ENCODE measurements at places on chromosomes 6 and 20.

DNA sequence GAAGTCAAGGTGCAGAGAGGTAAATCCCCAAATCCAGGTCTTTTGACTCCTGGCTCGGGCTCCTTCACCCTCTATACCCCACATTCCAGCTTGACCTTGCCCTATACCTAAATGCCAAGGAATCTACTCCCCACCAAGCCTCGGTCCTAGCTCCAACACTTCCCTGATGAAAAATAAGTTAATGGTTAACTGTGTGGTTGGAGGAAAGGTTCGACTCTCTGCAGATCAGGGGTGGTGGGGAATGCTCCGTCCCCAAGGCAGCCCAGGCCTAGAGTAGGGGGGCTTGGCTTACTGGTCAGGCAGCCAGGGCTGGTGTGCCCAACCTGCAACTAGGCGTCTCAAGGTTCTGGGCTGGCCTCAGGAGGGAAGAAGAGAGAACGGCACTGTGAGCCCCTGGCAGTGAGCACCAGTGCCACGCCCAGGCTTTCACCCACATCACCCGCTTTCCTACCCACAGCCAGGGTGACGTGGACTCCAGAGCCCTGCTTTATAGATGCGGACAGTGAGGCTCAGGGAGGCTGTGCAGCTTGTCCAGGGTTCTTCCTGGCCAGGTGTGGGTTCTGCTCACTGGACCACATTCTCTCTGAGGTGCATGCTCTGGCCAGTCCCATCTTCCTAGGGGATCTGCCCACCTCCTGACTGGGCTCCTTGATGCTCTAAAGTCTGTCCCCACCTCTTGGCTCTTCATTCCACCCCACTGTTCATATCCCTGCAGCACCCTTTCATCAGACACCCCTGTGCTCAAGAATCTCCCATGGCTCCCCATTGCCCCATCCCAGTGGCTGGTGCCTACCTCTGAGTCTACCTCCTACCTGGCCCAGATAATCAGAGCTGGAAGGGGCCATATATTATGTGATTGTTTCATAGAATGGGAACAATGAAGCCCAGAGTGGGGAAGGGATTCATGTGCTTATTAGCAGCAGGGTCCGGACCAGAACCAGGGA lies 8.2 kb downstream of the SPDEF start:
- DNase-seq, result no peak

DNA sequence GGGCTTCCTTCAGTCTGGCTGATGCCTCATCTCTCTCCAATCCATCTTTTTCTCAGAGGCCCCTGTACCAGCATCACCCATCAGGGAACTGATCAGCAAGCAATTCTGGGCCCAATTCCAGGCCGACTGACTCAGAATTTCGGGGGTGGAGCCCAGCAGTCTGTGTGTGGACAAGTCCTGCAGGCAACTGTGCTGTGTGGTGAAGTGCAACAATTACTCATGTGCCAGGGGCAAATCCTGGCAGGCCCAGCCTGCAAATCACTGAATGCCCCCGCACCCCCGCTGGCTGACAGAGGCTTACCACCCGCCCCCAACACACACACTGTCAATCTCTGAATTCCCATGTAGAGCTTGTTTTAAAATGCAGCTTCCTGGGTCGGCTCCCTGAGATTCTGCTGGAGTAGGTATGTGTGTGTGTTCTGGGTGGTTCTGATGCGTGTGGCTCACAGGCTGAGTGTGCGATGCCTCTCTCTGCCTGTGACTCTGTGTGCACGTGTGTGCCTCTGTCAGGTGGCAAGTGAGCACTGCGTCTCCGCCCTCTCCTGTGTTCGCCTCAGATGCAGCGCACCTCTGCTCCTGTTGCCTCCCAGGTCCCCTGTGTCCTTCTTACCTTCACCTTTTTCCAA lies 45.4 kb downstream of the SSR1 start:
- DNase-seq, result no peak

DNA sequence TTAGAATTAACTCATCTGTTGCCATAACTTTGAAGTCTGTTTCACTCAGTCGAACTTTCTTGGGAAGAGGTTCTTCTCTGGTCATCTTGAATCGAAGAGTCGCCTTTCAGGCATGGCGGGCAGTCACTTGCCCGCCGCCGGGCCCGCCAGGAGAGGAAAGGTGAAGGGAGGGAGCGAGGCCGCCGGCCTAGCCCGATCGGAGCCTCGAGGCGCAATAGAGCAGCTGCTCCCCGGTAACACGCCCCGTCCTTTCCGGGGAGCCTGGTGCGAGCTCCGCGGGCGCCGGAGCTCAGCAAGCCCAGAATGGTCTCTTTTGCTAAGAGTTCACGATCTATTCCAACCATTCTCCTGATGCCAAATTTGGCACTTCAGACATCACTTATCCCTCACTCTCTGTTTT lies 591.8 kb downstream of the TFAP2B start:
- no peak for DNase-seq

DNA sequence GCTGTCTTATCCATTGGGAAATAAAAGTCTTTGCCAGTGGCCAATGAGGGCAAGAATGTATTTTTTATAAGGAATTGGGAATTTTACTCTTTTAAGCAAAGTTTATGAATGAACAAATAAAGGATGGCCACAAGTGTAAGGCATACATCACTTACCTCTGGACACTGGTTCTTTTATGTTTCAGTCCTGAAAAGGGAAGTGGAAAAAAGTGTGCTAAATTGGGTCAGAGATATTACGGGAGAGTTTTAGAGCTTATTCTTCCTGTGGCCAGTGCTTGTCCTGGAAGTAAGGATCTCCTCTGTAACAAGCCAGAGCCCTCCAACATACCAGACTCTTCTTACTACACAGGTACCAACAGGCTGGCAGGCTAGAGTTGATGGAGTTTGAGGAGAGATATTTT lies 22.5 kb upstream of the RIPK1 start:
- DNase-seq, result no peak

DNA sequence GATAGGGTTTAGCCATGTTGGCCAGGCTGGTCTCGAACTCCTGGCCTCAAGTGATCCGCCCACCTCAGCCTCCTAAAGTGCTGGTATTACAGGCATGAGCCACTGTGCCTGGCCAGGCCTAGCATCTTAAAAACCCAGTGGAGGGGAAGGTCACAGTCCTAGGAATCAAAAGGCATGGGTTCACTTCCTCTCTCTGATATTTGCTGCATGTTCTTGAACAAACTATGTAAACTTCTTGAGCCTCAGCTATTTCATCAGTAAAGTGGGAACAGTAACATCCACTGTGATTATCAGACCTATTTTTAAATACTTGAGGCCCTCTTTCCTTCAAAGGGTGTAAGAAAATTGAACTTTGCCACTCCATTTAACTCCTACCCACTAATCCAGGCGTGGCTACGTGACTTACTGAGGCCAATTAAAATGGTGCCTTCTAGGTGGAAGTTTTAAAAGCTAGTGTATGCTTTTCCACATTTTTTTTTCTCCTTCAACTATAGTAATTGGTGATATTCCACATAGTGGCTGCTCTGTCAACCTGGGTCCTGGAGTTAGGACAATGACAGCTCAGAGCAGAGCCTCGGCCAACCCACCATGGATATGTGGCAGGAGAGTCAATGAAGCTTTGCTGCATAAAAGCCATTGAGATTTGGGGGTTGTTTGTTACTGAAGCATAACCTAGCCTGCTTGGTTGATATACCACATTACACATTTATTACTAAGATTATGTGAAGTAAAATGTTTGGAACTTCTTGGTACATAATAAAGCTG lies 32.2 kb upstream of the IER3 start:
- DNase-seq, result no peak

GRCh38 chr6:115891111-115891669 lies 169.5 kb downstream of the FRK start:
- no peak for DNase-seq

GRCh38 chr6:136174510-136174909 lies 75.6 kb downstream of the MTFR2 start:
- no peak for DNase-seq
